NCI-H1417 (cell line): ENCODE measurements at places on chromosomes 13 and 19.

DNA sequence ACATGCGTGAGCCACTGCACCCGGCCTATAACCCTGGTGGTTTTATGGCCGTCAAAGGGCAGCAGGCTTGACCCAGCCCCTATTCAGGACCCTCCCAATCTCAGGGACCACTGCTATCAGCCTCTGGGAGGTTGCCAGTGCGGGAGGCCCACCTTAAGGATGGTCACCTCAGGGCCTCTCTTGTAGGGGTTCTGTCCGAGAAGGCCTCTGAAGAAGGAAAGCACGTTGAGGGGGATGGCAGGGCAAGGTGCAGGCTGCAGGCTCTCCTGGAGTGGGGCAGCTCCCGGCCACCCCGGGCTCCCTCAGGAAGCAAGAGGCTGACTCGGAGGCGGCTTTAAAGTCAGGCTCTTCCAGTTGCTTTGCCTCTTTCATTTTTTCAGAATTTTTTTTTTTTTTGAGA is 6.0 kb upstream of the GRTP1 start:
- DNase-seq = no peak

GRCh38 chr13:92179223-92179622 is 780.8 kb downstream of the GPC5 start:
- no peak for DNase-seq

DNA sequence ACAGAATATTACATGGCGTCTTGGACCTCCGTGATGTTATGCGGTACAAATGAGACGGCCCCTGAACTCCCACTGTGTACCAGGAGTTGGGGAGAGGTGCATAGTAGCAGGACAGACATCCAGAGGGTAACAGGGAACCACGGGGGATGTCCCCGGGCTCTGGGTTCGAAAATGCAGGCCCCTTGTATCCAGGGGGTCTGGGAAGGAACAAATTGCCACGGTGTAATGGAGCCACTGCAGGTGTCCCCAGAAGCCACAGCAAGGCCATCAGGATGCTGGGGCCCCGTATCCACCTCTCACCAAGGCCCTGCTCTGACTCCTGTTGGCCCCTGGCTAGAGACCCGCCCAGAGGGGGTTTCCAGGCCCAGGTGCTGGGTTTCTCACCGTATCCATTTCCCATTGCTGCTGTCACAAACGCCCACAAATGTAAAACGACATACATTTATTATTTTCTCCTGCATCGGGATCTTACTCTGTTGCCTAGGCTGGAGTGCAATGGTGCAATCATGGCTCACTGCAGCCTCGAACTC is 77.8 kb downstream of the INSR start:
- no peak for DNase-seq

- no peak for DNase-seq
Measured at GRCh38 chr13:37416291-37417059, 182.1 kb downstream of the POSTN start.

- no peak for DNase-seq
Measured at GRCh38 chr19:13622766-13623715, 116.8 kb upstream of the CACNA1A start.

- DNase-seq = no peak
Measured at GRCh38 chr13:97974773-97975172, 21.3 kb downstream of the IPO5 start.
